ENCODE measurements at places on chromosomes 7 and 10. TPM values are rescaled to one million over a fixed set of nuclear protein-coding genes. Genes with fewer than 3 reads are reported as not detected.

- DNase-seq, result no peak
Measured at GRCh38 chr7:149846021-149846420, 7.8 kb downstream of the ZNF862 start.

- DNase-seq, result no peak
Measured at GRCh38 chr7:155401231-155401630, 56.7 kb upstream of the EN2 start.

- DNase-seq, result no peak
Measured at GRCh38 chr10:132447446-132448247, 50.6 kb downstream of the PWWP2B start.

DNA sequence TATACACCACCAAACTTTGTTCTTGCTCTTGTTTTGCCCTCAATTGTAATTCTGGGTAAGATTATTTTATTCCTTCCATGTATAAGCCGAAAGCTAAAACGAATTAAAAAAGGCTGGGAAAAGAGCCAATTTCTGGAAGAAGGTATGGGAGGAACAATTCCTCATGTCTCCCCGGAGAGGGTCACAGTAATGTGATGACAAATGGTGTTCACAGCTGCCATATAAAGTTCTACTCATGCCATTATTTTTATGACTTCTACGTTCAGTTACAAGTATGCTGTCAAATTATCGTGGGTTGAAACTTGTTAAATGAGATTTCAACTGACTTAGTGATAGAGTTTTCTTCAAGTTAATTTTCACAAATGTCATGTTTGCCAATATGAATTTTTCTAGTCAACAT, 12.5 kb upstream of the CFAP69 start:
- DNase-seq, result no peak

DNA sequence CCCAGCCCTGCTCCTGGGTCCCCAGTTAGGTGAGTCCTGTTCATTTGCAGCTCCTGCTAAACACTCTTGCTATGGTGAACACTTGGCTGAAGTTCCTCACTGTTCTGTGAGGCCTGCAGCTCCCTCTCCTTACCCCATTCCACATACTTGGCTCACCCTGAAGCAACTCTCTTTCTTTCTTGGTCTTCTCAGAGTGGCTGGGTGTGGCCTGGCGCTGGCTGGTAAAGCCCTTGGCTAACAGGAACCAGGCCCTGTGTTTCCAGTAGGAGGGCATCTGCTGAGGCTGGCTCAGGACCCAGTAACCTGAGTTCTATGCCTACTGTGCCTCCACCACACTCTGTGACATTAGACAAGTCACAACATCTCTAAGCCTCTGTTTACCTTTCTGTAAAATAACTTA, 53.1 kb upstream of the COL13A1 start:
- no peak for DNase-seq

- no peak for DNase-seq
Measured at GRCh38 chr10:94193466-94193924, 169.2 kb downstream of the NOC3L start.

- no peak for DNase-seq
Measured at GRCh38 chr10:102645741-102646609, 1.7 kb downstream of the TRIM8 start.

- no peak for DNase-seq
Measured at GRCh38 chr7:155562106-155562505, 15.7 kb upstream of the CNPY1 start.

DNA sequence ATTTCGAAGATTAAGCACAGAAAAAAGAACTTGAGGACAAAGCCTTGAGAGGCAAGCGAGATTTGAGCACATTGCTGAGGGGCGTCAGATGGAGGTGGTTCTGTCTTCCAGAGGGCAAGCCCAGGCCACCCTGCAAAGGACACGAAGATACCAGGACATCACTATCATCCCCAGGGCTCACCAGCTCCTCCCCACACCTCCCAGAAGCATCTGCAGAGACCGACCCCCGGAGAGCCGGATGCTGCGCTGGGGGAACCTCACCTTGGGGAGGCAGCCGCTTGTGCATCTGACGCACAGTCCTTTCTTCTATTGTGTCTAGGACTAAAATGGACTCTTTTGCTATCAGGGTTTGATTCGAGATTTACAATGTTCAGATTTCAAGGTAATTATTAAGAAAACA, 259.7 kb downstream of the DNAJB6 start:
- DNase-seq, result no peak

DNA sequence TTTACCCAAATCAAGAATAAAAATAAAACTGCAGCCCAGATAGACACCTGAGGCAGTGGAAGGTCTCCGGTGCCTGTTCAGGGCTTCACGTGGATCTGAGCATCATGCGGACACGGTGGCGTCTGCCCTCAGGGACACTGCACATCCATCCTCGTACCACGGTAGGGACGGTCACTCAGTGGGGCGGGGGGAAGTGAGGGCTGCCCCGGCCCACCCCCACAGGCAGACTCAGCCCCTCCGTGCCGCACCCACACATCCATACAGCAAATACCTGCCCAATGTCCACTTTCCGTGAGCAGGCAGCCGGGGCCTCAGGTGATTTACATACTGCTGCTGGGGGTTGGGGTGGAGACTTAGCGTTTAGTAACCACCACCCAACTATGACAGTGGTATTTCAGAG, 207.8 kb downstream of the DIP2C start:
- no peak for DNase-seq

- DNase-seq, result no peak
Measured at GRCh38 chr10:75505293-75505692, 73.9 kb downstream of the LRMDA start.

DNA sequence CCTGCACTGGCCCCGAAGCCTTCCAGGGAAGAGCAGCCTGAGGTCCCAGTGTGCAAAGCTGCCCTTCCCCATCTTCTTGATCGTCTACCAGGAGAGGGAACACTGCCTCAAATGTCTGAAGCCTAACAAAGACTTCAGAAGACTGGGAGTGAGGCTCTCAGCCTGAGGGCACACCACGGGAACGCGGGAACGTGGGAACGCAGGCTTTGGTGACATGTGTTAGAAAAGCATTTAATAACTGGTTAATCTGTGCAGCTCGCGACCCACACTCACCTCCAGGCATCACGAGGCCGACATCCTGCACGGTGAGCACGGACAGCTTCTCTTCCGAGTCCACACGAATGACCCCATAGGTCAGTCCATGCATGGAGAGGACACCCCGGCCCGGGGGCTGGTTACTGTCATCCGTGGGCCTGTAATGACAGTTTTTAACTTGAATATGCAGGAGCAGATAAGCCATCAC, 234.0 kb downstream of the ZMYND11 start:
- DNase-seq, result no peak

The PPP1R17 gene
- total RNA-seq, result not detected

The PIK3AP1 gene
- 0.25 TPM for total RNA-seq

The SRRM3 gene
- total RNA-seq, result 8.2 TPM

The ATOH7 gene
- 0.70 TPM for total RNA-seq

All from mesothelial cell of epicardium (in vitro differentiated cells).